ENCODE measurements at places on chromosomes 1 and 21.

- no peak for DNase-seq
Measured at GRCh38 chr21:44815852-44816628, 1.8 kb downstream of the SUMO3 start.

GRCh38 chr21:43362321-43362791, 64.6 kb downstream of the SIK1 start:
- DNase-seq, result peak; percentile 87

DNA sequence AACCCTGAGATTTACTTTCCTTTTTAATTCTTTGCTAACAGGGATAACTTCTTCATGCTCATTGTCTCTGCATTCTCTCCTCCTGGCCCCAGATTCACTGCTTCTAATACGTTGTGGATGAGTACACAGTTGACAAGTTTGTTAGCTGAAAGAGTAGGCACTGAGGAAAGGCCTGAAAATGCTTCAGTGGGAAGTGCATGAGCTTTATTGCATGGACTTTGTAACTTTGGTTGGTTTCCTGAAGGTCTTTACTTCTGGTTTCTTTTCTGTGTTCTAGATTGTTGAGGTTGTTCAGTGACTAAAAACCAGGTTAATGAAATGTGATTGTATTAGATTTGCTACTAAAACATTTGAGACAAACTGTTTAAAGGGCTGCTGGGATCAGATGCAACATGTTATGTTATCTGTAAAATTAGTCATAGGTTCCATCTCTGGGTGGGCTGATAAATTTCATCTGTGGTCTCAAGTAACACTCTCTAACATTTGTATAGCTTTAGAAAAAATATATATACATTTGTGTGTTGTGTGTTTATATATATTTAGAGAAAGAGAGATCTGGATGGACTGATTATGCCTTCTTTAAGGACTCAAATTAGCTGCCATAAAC, 19.1 kb downstream of the LRIG2 start:
- DNase-seq, result no peak

DNA sequence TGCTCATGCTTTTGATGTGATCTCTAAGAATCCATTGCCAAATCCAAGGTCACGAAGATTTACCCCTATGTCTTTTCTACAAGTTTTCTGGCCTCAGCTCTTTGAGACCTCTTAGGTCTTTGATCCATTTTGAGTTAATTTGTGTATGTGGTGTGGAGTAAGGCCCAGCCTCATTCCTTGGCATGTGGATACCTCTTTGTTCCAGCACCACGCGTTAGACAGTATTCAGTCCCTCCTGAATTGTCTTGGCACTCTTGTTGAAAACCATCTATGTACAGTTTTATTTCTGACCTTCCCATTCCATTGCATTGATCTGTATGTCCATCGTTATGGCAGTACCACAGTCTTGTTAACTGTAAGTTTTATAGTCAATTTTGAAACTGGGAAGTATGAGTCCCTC, 8.0 kb upstream of the FTCD start:
- no peak for DNase-seq

GRCh38 chr1:76381450-76382097, 307.0 kb downstream of the ST6GALNAC3 start:
- DNase-seq, result no peak

- DNase-seq, result no peak
Measured at GRCh38 chr1:204272505-204272904, 58.7 kb upstream of the GOLT1A start.

All from GM12891 (cell line).